Mammary epithelial cell (primary cell): ENCODE measurements at places on chromosomes 1 and 21. TPM values are rescaled to one million over a fixed set of nuclear protein-coding genes. Genes with fewer than 3 reads are reported as not detected.

DNA sequence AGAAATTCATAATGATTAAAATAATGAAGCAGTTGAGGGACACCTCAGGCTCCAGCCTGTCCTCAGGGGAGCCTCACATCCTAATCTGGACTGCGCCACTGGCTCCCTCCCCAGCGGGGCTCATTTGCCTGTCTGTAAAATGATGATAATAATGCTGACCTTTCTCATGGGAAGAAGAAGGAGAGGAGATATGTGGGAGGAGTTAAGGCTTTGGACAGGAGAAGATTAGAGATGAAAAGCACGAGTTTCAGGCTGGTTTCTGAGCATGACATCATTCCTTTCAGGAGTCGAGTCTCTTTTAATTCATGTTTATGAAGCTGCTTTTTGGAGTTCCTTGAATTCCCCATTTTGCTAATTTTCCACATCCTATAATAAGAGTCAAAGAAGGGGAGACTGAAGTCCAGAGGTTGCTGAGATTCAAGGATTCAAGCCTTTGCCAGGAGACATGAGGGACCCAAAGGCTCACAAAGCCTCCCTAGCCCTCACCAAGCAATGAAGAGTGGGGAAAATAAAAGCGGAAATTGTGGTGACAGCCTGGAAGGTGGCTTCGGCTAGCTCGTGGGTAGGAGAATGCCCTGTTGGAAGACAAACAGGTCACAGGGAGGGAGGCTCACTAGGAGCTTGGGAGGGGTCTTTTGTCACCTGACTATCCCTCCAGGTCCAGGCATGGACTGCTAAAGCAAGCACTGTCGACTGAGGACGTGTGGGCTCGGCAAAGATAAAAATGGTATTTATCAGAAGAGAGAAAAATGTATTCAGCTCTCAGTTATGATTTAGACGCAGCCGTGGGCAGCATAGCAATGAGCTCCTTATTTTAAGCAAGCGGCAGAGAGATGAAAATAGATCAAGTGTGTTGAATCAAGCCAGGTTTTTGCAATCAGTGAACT, 27.5 kb upstream of the STMN1 start:
- no peak for DNase-seq

GRCh38 chr1:25503551-25504426, 39.6 kb upstream of the LDLRAP1 start:
- DNase-seq, result peak; percentile 21

GRCh38 chr1:226882631-226883409, 12.4 kb downstream of the PSEN2 start:
- DNase-seq, result no peak

The RASAL2 gene
- total RNA-seq, result 45.3 and 55.9 TPM in 2 replicates

DNA sequence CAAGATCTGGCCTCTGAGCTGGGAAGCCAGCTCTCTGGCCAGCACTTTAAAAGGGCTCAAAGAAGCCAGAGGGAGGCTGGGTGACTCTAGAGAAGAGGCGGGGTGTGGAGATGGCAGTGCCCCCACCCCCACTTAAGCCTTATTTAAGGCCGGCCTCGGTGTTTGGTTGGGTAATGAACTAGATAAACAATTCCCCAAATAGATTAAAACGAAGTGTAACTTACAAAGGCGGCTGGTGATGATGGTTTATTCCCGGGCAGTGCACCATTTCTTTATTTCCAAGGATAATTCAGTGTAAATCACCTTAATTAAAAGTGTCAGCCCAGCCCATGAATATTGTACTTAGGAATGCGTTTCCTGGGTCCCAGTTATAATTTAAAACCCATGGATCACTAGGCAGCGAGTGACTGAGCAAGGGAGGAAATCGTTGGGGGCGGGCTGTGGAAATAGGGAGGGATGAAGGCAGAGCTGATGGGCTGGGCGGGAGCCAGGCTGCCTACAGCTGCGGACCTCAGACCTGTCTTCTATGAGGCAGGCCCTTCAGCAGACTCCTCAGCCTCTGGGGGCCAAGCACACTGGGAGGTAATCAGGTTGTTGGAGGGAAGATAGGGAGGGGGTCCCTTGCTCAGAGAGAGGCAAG, 54.9 kb downstream of the TMEM53 start:
- no peak for DNase-seq

- DNase-seq, result no peak
Observed at GRCh38 chr1:221015159-221015790, 136.0 kb downstream of the HLX start.

DNA sequence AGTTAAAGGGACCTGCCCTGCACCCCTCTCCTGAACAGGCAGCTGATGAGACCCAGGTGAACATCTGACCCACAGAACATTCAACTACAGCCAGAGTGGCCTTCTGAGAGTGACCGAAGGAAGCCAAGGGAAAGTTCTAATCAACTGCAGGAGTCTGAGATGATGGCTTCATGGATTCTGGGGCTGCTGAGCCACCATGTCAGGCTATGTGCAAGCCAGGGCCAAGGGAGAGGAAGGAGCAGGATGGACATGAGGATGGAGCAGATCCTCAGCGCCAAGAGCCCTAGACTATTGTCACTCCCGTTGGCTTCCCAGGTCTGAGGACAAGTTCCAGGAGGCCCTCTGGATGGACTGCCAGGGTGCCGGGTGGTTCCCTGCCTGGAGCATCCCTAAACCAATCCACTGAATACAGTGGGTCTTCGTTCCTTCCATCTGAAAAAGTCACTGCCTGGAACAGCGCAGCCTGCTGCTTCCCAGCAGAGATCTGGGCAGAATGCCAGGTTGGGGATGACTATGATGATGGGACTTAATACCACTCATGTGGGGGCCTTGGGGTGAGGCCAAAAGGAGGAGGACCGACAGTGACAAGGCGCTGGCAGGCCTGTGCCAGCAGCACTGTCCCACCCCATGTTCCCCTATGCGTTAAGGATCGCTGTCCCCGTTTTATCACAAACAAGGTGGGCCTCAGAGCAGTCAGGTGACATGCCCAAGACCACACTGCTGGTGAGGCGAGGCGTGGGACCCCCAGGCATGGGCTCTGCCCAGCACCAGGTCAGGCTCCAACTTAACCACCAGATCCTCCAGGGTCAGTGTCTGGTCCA, 19.8 kb downstream of the SPOCD1 start:
- DNase-seq, result no peak

The CD34 gene
- total RNA-seq, result not detected

GRCh38 chr21:32087447-32087846, 191.4 kb downstream of the MIS18A start:
- no peak for DNase-seq

- DNase-seq, result no peak
Observed at GRCh38 chr1:177809819-177810218, 160.0 kb downstream of the SEC16B start.

DNA sequence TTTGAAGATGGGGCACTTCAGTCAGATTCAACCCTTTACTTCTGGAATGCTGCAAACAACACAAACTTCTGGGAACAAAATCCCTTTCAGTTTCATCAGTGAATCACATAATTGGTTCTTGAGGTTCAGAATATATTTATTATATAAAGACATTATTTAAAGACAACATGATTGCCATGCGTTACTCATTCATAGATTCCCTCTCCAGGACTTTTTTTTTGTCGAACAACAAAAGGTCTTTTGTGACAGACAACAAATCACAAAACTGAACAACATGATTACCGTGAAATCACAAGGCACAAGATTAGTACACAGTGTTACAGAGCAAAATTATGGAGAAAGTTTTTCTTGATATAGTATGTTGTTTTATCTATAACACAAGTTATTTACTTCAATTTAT, 1815.0 kb downstream of the NCAM2 start:
- no peak for DNase-seq

DNA sequence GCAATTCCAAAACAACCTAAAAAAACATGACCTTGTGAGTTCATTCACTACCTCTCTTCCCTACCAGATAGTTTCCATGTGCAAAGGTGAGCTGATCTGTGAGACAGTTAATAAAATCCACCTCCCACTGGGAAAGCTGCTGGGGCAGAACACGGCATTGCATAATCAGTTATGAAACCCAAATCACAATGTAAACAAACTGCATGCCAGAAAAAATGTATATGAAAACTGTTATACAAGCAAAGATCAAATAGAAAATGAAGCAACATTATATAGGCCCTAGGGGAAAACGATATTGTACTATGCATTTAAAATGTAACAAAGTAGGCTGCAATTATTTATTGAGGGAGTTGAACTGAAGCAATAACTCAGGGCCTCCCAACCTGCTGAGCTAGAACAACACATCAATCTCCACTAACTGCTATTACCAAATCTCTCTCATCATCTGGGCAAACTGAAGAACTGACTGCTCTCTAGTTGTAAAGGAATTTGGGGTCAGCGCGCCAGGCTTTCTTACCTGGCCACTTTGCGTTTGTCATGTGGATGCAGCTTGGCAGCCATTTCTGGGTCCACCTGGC, 31.0 kb downstream of the TRIT1 start:
- DNase-seq, result peak; percentile 36

The ATP6V1G3 gene
- total RNA-seq, result not detected

- no peak for DNase-seq
Observed at GRCh38 chr1:155485945-155486344, 76.7 kb downstream of the ASH1L start.

DNA sequence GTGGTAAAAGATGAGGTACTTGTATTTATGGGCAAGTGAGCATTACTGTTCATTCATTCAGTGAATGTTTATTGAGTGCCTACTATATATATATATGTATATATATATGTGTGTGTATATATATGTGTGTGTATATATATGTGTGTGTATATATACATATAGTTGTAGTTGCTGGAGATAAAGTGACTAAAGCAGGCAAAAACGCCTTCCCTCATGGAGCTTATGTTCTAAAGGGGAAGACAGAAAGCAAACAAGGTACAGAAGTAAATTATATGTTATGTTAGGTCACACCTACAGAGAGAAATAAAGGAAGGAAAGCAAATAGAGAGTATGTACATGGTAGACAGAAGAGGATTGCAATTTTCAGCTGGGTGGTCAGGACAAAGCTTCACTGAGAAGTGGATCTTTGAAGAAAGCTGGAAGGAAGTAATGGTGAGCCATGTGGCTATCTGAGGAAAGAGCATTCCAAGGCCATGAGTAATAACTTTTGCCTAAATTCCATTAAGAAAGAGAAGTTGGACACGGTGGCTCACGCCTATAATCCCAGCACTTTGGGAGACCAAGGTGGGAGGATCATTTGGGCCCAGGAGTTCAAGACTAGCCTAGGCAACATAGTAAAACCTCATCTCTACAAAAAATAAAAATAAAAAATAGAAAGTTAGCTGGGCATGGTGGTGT, 33.5 kb upstream of the KLF17 start:
- peak; percentile 44 for DNase-seq

- DNase-seq, result peak; percentile 43
Observed at GRCh38 chr1:198333744-198334143, 176.9 kb downstream of the NEK7 start.

The MAB21L3 gene
- total RNA-seq, result 1.0 TPM

- peak; percentile 88 for DNase-seq
Observed at GRCh38 chr1:24502709-24503058, at the start of gene RCAN3. RCAN3 (plus strand) TSS chr1:24502836; CDS start chr1:24514373, 11,537 bp downstream.

GRCh38 chr1:198416296-198416695, 124.2 kb downstream of the ATP6V1G3 start:
- DNase-seq, result no peak

The CYP4A11 gene
- not detected for total RNA-seq

The RNF186 gene
- total RNA-seq, result not detected

The S100A2 gene
- 8,173 and 12,622 TPM in 2 replicates for total RNA-seq

- no peak for DNase-seq
Observed at GRCh38 chr21:44532712-44533111, 7.3 kb downstream of the KRTAP10-1 start.

The IL10 gene
- not detected for total RNA-seq

DNA sequence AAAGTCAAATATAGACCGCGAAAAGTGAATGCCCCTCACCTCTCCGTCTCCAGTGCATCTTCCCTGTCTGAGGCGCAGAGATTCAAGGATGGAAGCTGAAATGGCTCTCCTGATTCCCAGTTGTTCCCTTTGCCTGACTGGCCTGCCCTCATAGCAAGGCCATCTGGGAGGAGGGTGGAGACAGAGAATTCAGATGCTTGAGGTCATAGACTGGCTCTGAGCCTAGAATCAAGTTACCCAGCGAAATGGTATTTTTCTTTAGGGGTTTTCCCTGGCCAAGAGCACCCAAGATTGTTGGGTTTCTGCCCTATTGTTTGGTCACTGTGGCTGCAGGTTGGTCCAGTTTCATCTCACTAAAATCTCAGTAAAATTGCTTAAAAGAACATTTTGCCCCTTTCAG, 7.2 kb downstream of the METTL13 start:
- peak; percentile 90 for DNase-seq

The MIXL1 gene
- total RNA-seq, result not detected in 2 replicates

The TAL1 gene
- not detected in 2 replicates for total RNA-seq

The SELENBP1 gene
- 2.8 TPM for total RNA-seq

DNA sequence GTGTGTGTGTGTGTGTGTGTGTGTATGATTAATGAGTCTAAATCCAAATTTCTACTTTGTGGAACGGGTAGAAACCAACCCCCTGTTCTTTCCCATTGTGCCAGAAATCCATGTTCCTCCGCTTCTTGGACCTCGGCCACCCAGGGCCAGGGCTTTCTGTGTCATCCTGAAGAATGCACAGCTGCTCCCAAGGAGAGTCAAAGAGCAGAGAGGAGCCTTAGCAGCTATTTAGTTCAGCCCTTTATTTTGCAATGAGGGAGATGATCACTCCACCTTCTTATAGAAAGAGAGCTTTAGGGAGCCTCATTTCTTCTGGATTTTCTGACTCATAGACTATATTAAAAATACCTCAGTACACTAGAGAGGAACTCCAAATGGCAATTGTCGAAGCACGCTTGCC, 489.3 kb upstream of the VAMP3 start:
- peak; percentile 50 for DNase-seq

- DNase-seq, result peak; percentile 58
Observed at GRCh38 chr1:164675342-164675904, 116.4 kb downstream of the PBX1 start.

- DNase-seq, result no peak
Observed at GRCh38 chr1:66750577-66750976, 1.7 kb upstream of the DYNLT5 start.

DNA sequence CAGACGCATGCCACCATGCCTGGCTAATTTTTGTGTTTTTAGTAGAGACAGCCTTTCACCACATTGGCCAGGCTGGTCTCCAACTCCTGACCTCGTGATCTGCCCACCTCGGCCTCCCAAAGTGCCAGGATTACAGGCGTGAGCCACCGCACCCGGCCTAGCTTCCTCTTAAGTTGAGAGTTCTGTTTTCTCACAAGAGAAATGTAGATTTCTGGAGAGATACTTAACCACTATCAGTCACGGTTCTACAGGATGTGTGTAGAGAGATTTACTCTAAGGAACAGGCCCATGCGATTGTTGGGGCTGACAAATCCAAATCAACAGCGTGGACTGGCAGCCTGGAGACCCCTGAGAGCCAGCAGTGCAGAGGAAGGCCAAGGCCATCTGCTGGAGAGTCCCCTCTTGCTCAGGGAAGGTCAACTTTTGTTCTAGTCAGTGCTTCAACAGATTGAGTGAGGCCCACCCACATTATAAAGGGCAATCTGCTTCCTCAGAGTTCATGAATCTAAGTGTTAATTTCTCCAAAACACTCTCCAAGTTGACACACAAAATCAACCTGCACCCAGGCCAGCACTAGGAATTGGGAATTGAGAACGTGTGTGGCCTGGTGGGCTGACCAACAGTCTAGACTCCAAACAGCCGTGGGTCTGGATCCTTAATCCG, 38.7 kb downstream of the CHAF1B start:
- no peak for DNase-seq
